ENCODE measurements at places on chromosomes 4 and X. TPM values are rescaled to one million over a fixed set of nuclear protein-coding genes. Genes with fewer than 3 reads are reported as not detected.

Gene VCX2
- total RNA-seq, result not detected

Gene STPG2
- total RNA-seq, result not detected

Gene SLC9B1
- 0.76 TPM for total RNA-seq

Gene FAM9A
- total RNA-seq, result not detected
